Activated CD4-positive, alpha-beta memory T cell treated with anti-CD3 and anti-CD28 coated beads for 36 hours (primary cell): ENCODE measurements at places on chromosomes 6 and 20.
A peak's percentile ranks its signal among the peaks of the same experiment; 100 is the strongest.

- no peak for DNase-seq
Observed at GRCh38 chr6:44789806-44790205, 402.3 kb downstream of the CDC5L start.

DNA sequence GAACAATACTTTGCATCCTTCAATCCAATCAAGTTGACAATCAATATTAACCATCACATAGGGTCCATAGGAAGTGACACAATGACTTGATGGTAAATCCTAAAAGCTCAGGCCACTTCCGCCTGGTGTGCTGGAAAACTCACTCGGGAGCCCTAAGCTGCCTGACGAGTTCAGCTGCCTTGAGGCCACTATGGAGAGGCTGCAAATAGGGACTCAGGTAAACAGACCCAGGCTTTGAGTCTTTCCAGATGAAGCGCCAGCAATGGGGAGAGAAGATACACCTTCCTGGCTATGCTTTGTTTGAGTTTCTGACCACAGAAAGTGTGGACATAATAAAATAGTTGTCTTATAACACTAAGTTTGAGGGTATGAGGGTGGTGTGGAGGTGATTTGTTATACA, 112.6 kb downstream of the GPR63 start:
- no peak for DNase-seq

GRCh38 chr20:9831032-9831431, 7.8 kb downstream of the PAK5 start:
- DNase-seq, result no peak

DNA sequence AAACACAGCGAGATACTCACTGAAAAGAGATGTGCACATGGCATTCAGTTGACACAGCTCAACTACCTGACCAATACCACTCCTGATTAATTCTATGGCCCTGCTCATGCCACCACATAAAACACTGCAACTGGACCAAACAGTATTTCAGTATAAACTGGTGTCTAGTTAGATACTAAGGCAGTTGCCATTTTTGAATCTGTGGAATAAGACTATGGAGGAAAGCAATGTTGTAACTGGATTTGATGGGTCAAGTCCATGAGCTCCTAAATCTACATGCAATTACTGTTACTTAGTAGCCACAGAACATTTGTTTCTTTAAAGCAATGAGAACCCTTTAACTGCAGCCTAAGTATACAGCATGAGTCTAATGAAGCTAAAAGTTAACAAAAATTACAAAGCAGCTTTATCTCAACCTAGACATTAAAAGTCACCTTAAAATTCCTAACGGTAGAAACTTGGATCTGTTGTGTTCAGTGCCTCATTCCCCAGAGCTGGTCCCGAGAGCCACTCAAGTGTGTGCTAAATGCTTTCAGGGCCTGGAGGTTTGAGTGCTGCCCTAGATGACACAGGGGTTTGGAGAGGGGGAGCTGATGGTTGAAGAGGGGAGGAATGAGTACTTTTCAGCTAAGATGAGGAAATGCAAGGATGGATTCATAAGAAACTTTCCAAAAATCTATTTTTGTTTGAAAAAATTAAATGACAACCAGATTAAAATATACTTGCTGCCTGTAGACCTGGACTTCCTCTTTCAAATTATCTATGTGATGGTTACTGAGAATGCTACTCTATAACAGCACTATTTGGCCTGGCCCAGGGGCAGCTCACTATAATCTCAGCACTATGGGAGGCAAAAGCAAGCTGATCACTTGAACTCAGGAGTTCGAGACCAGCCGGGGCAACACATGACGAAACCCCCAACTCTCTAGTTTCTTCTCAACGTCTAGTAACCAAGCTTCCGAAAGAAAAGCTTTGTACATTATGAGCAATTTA, 15.6 kb downstream of the SNX5 start:
- no peak for DNase-seq

DNA sequence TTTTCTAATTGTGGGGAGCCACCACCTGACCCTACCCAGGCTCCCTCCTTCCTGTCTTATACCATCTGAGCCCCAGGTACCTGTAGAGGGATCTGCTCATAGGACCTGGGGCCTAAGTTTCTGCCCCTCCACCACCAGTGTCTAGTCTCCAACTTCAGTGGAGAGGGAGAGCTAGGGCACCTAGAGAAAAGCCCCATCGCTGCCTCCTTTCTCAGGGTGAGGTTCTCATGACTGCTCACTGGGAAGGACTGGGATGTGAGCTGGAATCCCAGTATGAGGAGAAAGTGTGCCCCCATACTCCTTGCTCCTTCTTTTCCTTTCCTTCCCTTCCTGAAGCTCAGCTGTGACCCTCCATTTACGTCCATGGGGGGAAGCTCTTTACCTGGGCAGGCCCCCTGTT, 231.6 kb downstream of the LRFN2 start:
- no peak for DNase-seq

DNA sequence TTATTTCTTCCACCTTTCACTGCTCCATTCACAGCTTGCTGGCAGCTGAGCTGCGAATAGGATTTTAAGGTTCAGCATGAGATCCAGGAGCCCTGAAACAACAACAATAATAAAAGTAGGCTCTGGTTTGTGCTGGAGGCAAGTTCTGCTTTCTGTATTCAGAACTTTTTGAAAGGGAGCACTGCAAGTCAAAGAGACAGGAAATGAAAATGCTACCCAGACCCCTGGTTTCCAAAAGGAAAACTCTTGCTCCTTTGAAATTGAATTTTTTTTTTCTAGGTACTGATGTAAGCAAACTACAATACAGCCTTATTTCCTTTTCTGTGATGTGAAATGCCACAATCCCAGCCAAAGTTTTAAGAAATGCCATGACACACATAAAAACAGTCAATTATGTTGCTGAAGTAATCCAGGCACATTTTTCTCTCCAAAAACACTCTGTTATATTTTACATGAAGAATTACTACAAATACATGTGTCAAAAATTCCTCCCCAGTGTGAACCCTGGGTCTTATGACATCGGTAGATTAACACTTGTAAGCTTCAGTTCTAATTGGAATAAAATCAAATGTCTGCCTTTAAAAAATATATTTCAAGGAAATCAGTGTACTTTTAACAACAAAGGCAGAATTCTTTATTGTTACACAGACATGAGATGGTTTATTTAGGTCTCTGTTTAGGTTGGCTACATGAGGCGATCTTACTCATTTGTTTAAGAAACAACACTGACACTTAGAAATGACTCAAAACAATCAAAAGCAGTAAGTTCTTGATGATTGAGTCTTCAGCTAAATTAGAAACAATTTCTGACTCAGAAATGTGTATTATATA, 656.7 kb downstream of the EPHA7 start:
- DNase-seq, result no peak

GRCh38 chr20:1010659-1011058, 8.5 kb upstream of the RSPO4 start:
- no peak for DNase-seq

DNA sequence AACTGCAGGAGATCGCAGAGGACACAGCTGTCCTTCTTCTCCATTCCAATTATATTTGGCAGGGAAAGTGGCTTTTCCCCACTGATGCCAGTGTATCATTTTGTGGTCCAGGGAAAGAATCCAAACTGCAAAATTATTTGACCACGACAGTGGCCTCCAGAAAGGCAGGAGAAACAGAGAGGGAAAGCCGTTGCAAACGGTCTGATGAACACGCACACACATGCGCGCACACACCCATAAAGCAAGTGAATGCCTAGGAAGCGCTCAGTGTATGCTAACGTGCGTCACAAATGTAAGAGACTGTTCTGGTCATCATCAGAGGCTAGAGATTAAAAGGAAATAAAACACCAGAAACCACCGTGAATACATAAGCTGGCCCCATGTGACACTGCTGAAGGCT, 54.0 kb downstream of the NPEPL1 start:
- DNase-seq, result no peak

GRCh38 chr6:166600931-166601330, 14.5 kb upstream of the RAMACL start:
- DNase-seq, result no peak

GRCh38 chr20:58586565-58587093, 64.5 kb upstream of the STX16 start:
- DNase-seq, result no peak

- DNase-seq, result no peak
Observed at GRCh38 chr6:80522576-80522975, 416.1 kb downstream of the BCKDHB start.

DNA sequence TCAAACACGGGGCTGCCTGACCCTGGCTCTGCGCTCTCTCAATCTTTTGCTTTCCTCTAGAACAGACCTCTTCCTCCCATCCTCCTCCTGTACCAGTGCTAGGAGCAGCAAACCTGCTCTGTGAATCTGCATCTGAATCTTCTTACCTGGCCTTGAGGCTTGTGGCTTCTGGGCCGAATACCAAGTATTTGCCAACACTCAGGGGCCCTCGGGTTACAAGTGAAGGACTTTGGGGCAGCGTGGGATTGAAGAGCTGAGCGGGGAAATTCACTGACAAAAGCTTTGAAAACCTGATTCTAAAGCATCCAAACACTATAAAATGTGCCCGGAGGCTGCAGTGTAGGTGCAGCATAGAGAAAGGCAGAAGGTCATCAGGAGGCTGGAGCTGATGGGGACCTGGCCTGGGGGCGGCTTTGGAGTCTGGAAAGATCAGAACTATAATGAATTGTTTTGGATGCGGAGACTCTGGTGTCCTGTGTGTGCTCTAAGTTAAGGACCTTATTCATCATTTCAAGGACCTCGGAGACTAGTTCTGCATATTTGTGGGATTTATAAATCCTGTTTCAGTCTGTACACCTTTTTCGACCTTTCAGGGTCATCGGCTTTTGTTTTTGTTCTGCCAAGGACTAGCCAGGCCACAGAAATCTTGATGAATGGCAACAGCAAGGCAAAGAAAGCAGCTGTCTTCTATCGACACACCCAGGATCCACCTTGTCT, 16.4 kb upstream of the IGF2R start:
- no peak for DNase-seq

DNA sequence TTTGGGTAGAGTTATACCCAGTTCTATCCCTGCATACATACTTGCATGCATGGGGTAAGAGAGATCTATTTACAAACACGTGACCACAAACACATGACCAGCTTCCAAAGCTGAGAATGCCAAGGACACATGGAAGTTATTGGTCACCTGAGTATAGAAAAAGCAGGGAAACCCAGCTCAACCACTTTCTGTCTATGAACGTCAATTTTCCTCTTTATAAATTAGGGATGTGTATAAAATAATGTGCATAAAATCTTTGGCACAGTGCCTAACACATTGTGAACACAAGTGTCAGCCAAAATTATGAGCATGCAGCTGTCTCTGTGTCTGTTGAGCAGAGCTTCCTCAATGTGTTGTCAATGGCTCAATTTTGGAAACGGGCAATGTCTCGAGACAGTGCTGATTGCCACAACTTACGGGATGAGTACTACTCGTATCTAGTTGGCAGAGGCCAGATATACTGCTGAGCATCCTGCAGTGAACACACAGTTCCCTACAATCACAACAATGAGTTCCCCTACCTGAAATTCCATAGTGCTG, 44.9 kb downstream of the TPD52L1 start:
- DNase-seq, result no peak

- DNase-seq, result no peak
Observed at GRCh38 chr20:39524371-39524911, 562.3 kb downstream of the DHX35 start.

DNA sequence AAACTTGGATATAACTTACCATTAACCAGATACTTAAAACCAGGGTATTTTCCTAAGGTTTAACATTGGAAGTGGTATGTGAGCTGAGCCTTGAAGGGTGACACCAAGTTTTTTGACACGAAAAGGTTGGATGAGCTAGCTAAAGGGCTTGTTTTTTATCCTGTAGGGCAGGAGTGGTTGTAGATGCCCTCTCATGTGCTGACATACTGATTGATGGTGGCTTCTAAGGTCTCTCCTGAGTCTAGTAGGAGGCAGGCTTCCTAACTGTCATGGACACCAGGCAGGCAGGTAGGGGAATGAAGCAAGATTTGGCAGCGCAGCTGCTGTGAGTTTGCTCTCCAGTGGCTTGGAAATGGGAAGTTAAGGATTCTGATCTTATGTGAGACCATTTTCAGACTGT, 66.1 kb downstream of the FOXO3 start:
- DNase-seq, result no peak

DNA sequence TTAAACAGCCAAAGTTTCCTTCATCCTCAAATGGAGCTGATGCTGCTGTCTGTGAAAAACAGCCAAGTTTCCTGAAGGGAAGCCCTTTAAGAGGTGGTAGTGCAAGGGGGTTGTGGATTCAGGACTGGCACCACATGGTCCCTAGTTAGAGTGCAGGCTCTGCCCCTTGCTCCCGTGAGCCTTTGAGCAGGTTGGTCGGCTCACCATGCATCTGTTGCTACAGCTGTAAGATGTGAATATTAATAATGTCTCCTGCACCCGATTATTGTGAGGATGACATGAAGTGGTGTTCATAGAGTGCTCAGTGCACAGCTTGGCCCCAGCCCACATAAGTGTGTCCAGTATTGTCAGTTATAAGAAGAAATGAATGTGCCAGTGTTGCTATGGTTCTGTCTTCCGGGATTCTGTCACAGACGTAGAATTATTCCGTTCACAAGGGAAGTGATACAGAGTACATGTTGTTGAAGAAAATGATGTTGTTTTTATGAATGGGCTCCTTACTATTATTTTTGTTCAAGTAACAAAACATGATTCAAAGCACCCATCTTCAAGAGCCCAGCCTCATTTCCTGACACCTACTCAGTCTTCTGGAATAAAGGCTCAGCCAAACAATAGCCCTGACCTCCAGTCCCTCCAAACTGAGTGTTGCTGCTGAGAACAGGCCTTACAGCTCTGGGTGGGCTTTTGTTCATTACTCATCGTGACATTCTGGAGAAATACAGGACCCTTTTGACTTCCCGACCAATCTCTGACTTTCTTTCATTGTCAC, 2.9 kb upstream of the PKIG start:
- no peak for DNase-seq

GRCh38 chr6:119276211-119276610, 73.3 kb downstream of the MAN1A1 start:
- DNase-seq, result no peak

DNA sequence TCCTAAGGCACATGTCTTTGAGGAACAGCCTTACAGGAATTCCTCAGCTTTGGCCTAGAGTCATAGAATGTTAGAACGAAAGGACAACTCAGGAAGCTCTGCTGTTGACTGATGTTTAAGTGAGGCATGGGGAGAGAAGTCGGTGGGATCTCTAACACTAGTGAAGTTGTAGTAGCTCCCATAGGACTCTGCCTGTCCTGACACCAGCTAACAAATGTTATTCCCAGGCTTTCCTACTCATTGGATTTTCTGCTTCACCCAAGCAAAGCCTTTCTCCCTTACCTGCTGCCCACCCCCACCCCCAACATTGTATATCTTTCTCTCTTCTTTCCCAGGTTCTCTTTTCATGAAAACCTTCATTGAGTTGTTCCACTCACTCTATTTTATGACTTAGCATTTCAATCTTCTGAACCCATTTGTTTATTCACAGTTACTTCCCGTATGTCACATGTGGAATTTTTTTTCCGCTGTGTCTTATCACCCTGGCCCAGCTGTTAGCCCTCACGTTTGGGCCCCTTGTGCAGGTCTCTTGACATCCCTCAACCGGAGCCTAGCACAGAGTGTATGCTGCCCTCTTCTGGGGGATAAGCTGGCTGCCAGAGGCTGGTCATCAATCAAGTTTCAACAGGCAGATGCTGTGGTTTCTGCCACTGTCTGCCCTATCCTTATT, 39.2 kb upstream of the RNF8 start:
- peak; percentile 66 for DNase-seq

GRCh38 chr6:11177271-11177670, 55.2 kb downstream of the NEDD9 start:
- DNase-seq, result no peak

GRCh38 chr6:42629845-42630244, 66.0 kb downstream of the UBR2 start:
- peak; percentile 14 for DNase-seq

- DNase-seq, result no peak
Observed at GRCh38 chr6:143002686-143003085, 57.7 kb upstream of the HIVEP2 start.

- DNase-seq, result no peak
Observed at GRCh38 chr6:90493332-90493731, 93.5 kb downstream of the MAP3K7 start.
